Activated CD4-positive, alpha-beta T cell treated with anti-CD3 and anti-CD28 coated beads, Interleukin-2, amount 50 U/mL, for 24 hours (primary cell): ENCODE measurements at places on chromosomes 3 and 15.

DNA sequence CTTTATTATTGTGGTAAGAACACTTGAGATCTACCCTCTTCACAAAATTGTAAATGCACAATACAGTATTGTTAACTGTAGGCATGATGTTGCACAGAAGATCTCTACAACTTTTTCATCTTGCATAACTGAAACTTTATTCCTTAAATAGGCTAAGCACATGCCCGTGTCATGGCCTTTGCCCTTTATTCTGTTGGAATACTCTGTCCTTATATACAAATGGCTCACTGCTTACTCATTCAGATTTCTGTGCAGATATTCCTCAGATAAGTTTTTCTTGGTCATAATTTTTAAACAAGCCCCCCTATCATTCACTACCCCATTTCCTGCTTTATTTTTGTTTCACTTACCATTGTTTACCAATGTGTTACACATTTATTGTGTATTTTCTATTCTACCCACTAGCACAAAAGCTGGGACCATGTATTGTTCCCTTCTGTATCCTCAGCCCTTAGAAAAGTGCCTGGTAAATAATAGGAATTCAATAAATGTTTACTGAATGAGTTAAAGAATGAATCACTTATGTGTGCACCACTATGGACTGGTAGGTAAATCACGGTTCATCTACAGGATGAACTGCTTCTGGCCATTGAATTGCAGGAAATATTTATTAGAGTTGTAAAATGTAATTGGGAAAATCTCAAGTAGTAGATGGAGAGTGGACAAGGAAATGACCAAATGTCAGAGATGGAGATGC lies 151.0 kb downstream of the CPNE4 start:
- DNase-seq = no peak

- no peak for DNase-seq
Observed at GRCh38 chr3:147758771-147759170, 349.6 kb downstream of the ZIC1 start.

DNA sequence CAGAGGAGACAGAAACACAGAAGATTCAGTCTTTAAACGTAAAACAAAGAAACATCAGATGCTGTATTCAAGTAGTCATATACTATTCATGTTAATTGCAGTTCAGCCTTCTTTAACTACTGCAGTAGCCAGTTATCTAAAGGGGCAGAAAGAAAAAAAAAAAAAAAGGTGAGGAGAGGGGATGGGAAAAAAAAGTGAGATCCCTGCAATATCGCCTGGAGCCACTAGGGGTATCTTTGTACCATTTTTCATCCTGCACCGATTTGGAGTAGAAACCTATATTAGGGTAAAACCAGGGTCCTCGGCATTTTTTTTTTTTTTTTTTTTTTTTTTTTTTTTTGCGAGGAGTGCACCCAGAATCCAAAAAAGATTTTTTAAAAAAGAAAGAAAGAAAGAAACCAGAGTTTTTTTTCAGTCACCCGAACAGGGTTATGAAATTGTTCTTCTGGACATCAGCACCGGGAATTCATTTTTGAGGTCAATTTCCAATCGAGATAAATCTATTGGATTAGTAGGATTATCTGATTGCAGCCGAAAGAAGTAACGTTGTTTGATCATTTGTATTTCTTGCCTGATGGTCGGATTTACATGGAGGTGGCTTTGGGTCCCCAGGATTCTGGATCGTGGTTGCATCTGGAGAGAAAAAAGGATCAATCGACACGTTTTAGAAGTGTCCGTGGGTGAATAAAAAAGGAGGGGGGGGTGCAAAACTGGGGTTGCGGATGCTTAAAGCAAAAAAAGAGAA lies 186.7 kb downstream of the NLGN1 start:
- DNase-seq = no peak

GRCh38 chr15:83723216-83723615 lies 69.3 kb downstream of the ADAMTSL3 start:
- DNase-seq = no peak

GRCh38 chr15:23760024-23760423 lies 72.9 kb upstream of the NDN start:
- no peak for DNase-seq

DNA sequence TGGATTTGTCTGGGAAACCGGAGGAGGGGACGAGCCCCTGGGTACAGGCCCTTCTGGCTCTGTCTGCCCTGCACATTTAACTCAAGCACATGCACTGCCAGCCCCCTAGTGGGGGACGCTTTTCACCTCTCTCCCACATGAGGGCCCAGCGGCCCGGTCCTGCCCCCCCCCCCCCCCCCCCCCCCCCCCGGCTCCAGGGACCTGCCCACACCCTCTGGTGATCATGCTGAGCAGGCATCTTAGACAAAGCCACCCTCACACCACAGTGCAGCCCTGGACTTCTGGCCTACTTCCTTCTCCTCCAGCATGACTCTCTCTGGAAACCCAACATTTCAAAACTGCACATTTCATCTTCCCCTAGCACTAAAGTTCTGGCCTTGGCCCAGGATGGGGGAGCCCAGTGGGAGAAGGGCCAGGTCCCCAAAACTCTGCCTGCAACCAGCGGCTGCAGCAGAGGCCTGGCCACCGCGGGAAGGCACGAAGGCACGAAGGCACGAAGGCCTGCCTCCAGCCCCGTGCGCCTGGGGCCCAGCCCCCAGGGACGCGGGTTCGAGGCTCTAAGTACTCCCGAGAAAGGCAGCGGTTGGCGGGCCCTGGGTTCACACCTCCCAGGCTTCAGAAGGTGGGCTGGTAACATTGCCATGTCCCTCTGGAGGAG lies 14.1 kb downstream of the KLF15 start:
- no peak for DNase-seq

DNA sequence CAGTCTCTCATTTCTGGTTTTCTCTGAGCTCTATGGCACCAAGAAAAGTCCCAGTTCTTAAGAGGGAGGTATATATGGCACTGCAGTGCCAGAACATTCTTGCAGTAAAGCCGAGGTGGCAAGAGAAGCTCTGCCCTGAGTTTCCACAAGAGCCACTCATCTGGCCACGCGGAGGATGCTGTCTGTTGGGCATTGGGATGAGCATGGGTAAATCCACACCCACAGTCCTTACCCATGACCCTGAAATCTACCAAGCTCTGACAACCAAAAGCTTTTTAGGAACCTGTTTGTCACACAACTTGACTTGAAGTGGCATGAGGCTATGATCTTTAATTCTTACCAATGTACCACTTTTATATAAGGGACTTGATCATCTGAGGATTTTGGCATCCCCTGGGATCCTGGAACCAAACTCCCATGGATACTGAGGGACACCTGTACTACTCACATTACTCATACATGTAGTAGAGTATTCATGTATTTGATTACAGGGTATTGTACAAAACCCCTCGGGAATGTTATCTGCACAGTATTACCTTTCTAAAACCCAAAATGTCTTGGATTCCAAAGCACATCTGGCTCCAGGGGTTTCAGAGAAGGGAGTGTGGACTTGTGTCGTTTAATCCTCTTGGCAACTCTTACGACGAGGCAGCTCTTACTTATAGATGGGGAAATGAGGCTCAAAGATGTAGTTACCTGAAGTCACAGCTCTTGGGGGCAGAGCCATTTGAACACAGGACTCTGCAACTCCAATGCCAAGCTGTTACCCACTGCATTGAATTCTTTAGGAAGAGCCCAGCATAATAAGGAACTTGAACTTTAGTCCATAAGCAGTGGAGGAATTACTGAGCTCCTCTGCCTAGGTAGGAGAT lies 8.8 kb downstream of the RPL32 start:
- DNase-seq = no peak

- peak; percentile 45 for DNase-seq
Observed at GRCh38 chr3:169769287-169770181, at the start of gene ACTRT3. TSS of gene ACTRT3 (minus strand) at chr3:169769561. CDS start at chr3:169769520, 41 bp downstream.

DNA sequence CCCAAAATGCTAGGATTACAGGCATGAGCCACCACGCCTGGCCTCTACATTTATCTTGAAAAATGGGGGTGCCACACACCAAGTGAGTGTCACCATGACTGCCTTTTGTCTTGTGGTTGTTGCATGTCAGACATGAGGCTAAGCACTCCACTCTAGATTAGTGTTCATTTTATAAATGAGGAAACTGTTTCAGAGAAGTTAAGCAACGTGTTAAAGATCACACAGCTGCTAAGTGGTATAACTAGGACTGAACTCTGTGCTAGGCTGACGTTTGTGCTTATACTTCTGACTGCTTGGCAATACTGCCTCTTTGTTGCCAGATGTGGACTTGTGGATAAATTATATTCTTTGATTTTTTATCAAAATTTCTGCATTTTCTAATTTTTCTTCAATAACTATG lies 50.8 kb upstream of the SMAD6 start:
- DNase-seq = no peak

DNA sequence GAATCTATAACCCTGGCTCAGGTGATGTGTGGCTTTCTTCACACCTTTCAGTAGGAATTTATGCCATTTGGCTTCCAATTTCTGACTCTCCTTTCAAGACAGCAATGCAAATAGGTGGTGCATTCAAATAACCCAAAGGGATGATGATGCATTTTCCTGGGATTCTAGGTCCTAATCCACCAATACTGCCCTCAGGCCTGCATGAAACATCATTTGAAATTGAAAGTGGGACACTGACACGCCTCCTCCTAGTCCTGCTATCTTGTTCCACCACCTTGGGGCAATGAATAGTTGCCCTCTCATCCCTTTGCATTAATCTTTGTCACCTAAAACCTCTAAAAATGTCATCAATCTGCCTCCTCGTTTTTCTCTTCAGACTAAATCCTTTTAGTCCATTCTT lies 198.4 kb upstream of the ST8SIA2 start:
- no peak for DNase-seq

GRCh38 chr3:33395900-33396299 lies 44.3 kb downstream of the UBP1 start:
- DNase-seq = no peak

DNA sequence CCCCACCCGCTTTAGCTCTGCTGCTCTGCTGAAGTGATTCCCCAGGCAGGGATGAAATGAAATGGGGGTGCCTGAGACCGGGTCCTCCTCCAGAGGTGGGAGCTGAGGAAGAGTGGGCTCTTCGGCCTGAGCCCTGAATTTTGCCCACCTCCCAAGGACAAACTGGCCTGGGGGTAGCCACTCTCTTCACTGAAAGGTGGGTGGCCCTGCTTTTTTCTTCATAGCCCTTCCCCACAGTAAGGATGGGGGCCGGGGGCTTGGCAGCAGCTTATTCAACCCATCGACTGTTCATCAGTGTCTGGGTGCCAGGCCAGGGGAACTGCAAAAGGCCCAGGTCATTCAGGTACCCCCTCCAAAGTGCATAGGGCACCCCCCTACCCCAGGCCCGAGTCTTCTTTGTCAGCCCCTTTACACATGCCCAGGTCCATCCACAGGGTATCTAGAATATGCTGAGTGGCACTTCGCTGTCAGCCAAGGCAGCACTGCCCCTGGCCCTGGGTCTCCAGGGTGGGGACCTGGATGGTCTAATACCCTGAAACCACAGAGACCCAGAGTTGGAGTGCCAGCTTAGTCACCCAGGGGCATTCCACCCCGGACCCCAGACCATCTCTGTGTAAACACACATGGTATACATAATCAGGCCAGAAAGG lies 7.9 kb downstream of the SCN5A start:
- no peak for DNase-seq

GRCh38 chr15:37016231-37016630 lies 84.1 kb downstream of the MEIS2 start:
- no peak for DNase-seq

DNA sequence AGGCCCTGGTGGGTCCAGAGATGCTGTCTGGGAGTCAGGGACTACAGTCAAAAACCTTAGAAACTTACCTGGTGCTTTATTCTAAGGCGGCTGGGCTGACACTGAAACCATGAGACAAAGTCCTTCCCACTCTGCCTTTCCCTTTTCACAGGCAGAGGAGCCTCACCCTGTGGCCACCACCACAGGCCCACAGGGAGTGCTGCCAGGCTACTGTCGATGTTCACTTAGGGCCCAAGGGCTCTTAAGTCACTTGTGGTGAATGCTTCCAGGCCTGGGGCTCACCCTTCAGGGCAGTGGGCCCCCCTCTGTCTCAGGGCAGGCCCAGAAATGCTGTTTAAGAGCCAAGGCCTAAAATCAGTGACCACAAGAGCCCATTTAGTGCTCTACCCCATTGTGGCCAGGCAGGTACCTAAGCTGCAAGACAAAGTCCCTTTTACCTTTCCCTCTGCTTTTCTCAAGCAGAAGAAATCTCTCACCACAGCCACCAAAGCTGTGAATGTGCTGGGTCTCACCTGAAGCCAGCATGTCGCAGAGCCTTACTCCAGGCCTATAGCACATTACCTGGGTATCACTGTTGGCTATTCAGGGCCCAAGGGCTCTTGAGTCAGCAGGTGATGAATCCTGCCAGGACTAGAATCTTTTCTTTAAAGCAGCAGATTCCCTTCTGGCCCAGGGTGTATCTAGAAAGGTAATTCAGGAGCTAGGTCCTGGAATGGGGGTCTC lies 39.5 kb upstream of the GOLGA6B start:
- DNase-seq = no peak

DNA sequence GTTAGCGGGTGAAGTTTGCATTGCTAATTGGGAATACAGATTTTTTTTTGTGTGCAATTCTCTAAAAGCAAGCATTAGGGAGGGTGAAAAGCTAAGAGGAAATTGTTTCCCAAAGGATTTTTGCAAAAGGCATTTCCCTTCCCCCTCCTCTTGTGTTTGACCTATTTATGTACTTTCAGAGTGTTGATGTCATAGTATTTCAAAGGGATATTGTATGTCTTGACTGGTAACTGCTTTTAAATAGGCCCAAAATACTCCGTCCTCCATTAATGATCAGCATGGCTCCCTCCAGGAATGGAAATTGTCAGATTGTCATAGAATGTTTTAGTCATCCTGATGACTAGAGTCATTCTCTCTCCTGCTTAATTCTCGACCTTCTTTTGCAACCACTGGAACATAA lies 32.4 kb downstream of the TRIM71 start:
- no peak for DNase-seq

GRCh38 chr15:63531586-63531985 lies 27.2 kb downstream of the USP3 start:
- DNase-seq = no peak

- no peak for DNase-seq
Observed at GRCh38 chr3:153242896-153243295, 80.9 kb downstream of the RAP2B start.

DNA sequence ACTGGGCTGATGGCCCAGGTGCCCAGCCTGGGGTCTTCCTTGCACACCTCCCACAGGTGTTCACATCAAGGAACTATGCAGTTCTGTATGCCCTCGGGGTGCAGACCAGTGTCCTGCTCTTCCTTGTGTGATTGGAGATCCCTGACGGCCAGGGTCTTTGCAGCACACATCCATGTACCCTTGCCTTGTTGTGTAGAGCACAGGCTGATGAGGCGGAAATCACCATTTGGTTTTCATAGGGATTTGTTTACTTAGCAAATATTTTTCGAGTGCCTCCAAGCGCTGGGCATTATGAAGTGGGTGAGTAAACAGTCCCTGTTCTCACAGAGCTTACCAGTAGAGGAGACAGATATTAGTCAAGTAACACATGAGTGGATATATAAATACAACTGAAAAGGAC lies 209.3 kb upstream of the UMPS start:
- no peak for DNase-seq
